ENCODE measurements at places on chromosomes 7 and 10.

DNA sequence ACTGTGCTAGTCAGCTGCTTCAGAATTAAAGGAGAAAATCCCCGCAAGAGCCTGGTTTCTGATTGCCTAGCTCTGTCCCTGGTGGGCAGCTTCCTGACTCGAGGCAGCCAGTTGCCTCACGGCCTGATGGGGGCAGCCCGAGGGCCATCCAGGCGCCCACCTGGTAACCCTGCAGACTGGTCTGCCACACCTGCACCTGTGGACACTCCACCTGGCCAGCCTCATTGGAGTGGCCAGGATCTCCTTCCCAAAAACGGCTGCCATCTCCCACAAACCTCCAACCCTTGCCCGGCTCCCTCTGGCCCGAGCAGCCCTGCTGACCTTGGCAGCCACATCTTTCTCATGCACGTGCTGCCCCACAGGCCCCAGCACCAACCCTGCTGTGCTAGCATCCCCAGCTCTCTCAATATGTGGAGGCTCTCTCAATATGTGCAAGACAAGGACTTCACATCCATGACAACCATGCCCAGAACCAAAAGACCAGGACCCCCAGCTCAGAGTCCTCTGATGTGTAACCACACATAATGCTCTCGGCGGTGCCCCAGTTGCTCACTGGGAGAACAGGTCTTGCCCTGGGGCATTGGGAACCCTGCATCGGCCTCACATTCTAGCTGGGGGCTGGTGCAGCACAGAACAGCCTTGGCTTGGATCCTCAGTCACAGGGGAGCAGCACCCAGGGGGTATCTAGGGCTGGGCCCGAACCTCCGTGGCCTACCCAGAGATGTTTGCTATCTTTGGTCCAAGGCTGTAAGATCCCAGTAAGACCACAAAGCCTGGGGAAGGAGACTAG, 14.6 kb downstream of the DRGX start:
- DNase-seq: no peak

GRCh38 chr7:19491821-19492452, 216.9 kb downstream of the POLR1F start:
- DNase-seq: no peak

DNA sequence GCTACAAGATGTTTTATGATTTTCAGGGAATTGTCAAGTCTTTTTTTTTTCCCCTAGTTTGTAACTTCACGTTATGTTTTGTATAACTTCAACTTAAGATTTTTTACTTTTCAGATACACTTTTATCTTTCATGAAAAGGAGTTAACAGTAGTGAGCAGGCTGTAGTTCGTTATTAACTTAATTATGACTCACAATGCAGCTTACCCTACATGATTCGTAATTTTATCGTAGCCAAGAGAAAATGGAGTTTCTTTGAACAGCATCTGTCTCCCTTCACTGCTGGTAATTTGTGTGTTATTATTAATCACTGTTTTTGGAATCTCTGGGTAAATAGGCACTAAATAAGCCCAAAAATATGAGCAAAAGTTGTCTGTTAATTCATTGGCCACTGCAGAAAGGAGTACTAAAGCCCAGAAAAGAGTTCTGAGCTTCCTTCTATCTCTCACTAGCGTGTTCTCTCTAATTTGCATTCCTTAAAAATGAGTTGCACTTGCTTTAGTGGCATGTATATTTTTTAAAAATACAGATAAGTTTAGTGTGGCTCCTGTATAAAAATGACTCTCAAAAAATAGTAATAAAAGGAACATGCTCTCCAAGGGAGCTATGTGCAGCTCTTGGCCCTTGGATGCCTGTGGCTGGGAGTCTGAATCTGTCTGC, 36.1 kb downstream of the RALA start:
- no peak for DNase-seq

DNA sequence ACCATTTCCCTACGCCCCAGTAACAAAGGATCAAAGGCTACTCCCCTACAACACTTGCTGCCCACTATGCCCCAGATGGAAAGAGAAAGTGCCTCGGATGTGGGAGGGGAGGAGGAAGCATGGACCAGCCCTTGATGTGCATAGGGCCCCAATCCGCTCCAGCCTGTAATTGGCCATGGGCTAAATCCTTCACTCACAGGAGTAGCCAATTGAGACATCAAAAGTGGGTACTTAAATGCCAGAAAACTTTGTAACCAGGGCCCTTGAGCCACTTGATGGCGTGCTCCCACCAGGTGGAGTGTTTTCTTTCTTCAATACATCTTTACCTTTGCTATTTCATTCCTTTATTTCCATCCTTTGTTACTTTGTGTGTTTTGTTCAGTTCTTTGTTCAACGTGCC, 500.5 kb upstream of the LRRN3 start:
- DNase-seq: no peak

- no peak for DNase-seq
These were observed 18.9 kb downstream of the CDK1 start for GRCh38 chr10:60797200-60797599.

DNA sequence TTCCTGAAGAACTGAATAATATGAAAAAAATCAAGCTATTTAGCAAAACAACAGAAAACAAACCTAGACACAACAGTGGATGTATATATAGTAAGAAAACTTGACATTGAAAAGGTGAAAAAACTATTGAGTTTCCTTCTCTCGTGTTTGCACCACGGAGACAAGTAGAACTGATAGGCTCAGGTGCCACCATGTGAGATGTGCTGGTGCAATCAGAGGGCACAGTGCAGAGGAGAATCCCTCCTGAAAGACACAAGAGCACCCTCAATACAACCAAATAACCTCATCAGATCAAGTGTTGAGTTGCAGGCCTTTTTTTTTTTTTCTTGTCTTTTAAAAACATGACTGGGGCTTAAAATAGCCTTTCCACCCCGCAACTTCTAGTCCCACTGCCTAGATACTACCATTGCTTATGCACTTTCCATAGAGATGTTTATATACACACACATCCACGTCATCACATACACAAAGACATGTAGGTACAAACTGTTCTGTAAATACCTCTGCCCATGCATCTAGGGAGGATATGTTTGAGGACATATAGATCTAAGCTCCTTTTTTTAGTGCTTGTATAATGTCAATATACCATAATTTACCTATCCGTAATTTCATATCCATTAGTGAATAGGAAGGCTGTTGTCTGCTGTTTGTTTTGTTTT, 54.1 kb downstream of the UBE2H start:
- no peak for DNase-seq

- no peak for DNase-seq
These were observed 232.6 kb upstream of the CDC14C start for GRCh38 chr7:48691788-48692187.

DNA sequence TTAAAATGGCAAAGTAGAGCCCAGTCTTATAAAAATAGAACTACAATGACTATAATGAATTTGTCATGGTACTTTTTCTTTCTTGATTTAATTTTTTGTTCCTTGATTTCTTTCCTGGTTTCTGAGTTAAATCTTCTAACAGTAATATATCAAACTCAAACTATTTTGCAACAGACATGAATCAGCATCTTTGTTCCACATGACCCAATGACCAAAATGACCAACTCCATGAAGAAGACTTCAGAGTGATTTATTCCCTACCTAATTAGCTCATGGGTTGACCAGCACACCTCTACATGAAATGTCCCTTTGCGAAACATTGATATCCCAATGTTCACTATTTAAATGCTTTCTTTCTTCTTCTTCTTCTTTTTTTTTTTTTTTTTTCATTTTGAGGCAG, 30.9 kb downstream of the NMT2 start:
- no peak for DNase-seq

DNA sequence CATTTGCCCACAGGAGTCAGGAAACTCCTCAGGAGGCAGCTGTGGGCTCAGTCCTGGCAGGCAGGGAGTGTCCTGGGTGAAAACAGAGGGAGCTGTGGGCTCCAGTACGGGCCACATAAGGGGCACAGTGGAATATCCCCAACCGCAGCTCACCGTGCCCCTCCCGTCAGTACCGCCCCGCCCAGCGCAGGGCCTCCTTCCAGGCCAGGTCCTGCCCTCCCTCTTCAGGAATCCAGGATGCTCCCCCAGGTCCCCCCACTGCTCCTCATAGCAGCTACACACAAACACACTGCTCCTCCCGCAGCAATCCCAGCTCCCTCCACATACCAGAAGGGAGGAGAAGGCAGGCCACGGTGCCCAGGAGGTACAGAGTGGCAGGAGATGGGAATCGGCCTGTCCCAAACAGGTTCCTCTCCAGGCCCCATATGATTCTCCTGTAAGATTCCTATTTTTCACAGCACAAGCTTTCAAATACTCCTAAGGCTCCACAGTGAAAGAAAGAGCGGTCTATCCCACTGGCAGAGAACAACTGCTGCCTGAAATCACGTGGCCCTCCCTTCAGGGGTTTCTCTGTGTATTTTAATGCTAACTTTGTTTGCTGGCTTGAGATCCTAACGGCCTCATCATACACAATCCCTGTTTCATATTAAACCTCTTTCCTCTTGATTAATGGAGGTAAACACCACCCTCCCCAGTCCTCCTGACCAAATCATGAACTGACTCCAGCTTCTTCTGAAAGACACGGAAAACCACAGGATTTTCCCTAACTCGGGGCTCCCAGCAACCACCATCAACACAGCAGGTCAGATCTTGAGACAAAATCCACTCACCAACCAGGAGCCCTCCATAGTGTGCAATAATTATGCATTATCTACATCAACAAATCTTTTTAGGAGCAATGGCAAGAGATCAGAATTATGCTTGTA, 178.7 kb downstream of the TNS3 start:
- no peak for DNase-seq

DNA sequence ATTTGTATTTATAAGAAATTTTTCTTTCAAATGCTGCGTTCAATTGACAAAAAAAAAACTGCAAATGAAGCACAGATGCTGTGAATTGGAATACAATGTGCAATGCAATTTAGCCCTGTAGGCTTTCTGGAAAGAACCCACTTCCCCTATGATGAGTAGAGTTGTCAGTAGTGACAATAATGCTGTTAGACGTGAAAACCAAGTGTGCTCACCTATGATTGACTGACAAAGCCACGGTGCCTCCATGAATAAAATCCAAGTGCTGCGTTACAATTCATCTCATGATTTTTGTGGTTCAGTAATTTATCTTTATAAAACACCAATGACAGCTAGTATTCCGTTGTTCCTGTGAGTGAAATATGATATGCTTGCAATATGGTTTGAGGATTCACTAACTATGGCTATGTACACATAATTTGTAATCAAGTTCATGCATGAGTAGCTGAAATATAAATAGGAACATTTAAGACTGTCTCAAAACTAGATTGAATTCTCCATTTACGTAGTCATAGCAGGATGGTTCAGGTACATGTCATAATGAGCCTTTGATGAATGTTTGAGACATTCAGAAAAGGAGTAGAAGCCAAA, 1160.3 kb downstream of the CNTNAP2 start:
- DNase-seq: no peak

DNA sequence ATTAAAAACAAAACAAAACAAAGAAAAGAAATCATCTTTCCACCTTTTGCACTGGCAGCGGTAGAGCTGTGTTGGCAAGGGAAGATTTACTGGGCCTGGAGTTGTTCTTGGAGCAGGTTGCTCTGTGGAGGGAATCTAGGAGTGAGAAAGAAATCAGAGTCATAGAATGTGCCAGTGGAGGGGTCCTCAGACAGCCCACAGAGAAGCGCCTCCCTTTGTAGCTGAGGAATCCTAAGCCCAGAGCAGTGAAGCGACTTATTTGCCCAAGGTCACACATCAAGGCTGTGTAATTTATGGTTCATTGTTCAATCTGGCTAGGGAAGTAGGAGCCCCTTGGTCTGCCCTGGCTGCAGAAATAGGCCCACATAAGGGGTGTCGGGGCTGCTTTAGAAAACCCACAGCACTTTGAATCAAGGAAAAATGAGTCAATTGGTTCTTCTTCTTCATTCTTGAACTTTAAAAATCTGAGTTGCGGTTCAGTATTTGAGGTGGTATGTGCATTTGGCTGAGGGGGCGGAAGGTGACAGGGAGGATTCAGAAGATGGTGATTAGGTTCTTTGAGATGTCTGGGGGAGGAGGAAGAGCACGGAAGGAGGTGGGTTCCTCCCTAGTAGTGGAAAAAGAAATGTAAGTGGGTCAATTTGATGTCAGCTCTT, 253.7 kb downstream of the PTEN start:
- peak; percentile 21 for DNase-seq

Data from activated T-helper 9 cell treated with anti-CD3 and anti-CD28 coated beads, Interleukin-2, amount 50 U/mL, for 16 hours (primary cell).